ENCODE measurements at places on chromosomes 1 and 21.

DNA sequence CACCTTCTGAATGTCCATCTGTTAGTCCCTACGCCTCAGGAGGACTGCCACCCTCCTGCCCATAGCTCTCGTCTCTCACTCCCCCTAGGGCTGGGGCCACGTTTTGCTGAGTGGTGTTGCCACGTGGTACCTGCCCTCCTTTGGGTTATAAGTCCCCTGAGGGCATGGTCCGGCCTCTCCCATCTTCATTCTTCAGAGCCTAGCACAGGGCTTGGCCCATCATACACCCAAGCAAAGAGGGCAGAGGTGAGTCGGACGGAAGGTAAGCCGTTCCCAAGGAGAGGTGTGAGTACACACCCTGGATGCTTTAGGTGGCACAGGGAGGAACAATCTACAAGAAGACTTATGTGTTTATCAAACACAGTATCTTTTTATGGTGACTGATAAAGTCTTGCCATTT is 10.9 kb downstream of the PADI2 start:
- no peak for DNase-seq

DNA sequence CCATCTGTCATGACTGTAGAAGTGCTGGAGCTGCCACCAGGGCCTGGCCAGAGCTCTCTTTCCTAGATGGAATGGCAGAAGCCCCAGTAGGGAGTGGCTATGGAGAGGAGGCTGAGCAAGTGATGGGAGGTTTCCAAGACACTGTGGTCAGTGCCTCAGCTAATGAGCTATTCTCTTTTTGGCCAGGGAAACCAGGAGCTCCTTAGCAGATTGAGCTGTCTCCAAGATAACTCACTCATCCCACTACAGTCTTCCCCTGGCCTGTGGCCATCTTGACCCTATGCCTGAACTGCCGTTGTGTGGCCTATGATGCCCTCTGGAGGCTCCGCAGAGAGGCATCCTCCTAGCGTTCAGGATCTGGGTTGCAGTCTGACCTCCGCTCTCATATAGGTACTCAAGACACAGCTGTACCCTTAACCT is 60.5 kb downstream of the ERI3 start:
- no peak for DNase-seq

DNA sequence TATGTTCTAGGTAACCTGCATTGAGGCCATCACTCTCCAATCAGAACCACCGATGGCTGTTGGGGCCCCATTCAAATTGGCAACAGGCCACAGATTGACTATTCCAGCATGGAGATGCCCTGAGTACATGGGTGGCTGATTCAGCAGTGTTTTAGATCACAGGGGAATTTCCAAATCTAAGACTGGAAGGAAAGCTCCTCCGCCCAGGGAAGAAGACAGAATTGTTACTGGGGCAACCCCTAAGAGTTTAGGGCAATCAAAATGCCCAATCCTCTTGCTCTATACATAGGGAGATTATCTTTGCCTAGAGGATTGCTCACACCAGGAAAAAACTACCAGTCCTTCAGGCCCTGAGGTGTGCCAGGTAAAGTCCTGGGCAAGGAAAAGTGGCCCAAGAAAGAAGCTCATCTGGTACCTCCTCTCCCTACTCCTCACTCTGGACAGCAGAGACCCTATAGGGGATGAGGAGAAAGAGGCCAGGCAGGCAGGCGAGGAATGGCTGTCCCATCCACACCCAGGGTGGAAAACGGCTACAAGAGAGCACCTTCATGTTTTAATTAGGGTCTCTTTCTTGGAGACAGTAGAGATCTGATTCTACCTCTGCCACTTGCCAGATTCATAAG is 5.8 kb downstream of the S100A8 start:
- DNase-seq = no peak

GRCh38 chr1:185096531-185096930 is 51.2 kb downstream of the RNF2 start:
- peak; percentile 13 for DNase-seq

DNA sequence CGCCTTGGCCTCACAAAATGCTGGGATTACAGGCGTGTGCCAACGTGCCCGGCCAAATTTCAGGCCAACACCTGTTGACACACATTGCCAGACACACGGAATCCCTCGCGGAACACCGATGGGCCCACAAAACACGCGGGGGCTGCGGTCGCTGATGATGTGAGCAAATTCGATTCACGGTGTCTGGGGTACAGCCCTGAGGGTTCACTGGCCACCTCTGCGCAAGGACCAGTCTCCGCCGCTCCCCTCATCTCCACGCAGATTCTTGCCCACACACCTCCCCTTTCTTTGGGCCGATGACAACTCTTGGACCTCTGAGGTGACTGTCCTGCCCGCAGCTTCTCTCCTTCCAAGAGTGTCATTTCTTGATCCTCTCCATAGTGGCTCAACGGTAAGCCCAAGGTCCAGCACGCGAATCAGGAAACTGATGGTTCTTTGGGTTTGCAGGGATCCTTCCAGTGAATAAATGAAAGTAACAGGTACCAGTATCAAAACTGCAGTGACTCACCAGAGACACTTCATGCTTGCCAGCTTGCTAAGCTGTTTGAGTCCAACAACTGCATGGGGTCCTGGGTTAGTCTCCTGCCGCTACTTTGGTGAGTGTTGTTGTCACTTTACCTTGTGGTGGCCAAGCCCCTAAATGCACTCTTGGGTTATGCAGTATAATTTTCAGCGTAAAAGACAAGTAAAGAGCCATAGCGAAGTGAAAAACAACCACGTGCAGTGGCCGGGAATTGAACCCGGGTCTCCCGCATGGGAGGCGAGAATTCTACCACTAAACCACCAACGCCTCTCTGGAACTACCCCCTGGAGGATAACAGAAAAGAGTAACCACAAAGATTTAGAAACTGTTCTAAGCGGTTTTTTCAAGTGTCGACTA is 11.0 kb upstream of the RNU1-3 start:
- peak; percentile 55 for DNase-seq

DNA sequence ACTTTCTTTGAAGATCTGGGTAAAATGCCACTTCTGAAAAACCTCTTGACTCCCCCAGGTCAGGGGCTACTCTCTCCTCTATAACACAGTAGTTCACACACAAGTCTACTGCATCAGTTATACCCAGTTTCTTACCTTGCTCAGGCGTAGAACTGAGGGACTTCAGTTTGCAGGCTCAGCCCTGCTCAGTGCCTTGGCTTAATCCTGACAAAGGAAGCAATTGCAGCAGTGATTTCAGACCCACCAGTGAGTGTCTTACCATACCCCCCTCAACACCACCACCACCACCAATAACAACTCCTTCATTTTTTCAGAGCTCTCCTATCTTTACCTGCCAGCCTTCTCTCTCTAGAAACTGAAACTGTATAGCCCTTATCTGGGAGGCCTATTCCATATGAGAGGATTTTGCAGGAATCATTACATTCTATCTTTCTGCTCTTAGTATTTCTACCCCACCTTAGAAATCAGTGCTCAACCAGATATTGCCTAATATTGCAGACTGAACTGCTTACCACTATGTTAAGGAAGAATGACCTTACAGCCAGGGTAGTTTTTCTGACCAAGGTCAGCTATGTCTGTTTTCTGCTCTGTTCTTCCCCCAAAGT is 105.5 kb upstream of the S1PR1 start:
- no peak for DNase-seq

GRCh38 chr1:152811050-152811449 is 721 bp upstream of the LCE1B start:
- no peak for DNase-seq

DNA sequence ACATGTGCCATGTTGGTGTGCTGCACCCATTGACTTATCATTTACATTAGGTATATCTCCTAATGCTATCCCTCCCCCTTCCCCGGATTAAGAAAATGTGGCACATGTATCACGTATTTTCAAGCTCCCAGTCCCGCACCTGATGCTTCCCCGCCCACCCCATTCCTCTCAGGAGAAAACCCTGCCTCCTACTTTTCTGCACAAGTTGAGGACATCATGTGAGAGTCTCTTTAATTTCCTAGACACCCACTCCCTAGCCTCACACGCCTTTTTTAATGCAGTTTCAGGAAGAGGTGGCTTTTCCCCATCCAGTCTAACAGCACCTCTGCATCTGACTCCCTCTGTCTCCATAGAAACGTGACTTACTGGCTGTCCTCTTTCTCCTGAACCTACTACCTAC is 58.2 kb upstream of the GOLT1A start:
- no peak for DNase-seq

GRCh38 chr21:43603233-43603626 is 56.1 kb downstream of the HSF2BP start:
- no peak for DNase-seq

DNA sequence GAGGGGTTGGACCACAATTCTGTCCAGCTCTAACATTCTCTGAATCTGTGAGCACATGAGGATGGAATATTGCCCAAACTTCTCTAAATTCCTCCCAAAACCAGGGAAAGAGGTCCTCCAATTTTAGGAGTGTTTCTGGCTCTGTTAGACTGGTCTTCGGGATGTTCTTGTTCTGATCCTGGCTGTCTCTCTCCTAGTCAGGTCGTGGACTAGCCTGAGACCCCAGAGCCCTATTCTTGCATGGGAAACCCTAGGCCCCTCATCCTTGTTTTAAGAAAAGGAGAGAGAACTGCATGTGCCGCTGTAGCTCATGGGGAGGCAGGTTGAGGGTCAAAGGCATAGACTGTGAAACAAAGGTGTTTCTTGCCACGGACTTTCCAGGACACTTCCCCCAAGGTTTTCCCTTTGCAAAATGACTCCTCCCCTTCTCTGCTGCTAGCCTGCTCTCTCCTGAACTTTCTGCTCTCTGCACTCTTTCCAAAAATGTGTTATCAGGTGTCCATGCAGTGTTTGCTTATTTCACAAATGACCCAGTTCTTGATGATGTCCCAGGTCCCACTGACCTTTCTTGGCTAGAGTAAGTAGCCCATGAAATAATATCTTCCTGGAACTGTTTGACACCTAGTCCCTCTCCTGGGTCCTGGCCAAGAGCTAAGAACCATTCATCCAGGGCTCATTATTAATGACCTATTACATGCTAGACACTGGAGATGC is 29.3 kb upstream of the RD3 start:
- DNase-seq = no peak

DNA sequence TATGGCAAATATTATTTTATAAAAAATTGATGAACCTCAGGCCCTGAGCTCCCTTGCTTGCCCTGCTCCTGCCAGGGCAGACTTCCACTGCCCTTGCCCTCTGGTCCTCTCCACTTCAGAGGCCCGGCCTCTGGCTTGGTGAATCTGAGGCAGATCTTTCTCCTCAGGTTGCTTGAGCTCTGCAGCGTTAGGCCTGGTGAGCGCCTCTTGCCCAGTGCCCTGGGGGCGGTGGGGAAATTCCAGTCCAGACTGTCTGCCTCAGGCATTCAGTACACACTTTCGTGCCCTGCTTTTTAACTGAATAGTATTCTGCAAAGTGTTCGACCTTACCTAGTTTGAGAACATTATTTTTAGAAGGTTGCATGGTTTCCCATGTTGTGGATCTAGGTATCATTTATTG is 98.2 kb downstream of the PCBP3 start:
- no peak for DNase-seq

GRCh38 chr1:174219606-174220370 is 60.5 kb downstream of the RABGAP1L start:
- DNase-seq = no peak

- peak; percentile 57 for DNase-seq
Observed at GRCh38 chr21:41933313-41934079, 20.3 kb downstream of the C2CD2 start.

DNA sequence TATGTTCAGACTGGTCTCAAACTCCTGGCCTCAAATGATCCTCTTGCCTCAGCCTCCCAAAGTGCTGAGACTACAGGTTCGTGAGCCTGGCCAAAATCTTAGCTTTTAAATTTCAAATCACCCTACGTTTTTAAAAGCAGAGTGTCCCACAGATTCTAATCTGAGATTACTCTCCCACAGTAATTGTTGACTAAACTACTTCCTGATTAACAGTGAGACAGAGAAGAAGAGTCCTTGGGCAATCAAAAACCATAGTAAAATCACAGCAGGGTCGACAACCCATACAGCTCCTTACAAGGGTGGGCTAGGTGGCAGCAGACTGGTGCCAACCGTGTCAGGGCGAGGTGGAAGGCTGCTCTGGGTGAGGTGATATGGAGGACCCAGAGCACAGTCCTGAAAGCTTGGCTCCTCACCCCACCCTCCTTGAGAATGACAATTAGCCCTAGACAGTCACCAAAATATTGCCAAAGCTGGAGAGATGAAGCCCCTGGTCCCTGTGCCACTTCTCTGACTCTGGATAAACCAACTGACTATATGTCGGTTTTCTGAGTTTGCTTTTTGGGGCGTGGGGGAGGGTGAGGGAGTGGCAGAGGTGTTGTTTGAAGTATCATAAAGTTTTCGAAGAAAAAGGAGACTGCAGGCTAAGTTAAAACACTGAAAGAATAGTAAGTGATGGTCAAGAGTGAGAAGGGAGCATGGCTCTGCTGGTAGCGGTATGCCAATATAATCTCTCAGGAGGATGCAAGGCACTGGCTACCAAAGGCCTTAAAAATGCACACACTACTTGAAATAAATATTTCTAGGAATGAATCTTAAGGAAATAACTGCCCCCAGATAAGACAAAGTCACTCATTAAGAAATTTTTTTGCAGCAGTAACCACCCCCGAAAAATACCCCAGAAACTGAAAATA is 86.8 kb downstream of the SLC45A1 start:
- DNase-seq = no peak

- DNase-seq = peak; percentile 11
Observed at GRCh38 chr21:21373969-21374368, 375.8 kb downstream of the NCAM2 start.

DNA sequence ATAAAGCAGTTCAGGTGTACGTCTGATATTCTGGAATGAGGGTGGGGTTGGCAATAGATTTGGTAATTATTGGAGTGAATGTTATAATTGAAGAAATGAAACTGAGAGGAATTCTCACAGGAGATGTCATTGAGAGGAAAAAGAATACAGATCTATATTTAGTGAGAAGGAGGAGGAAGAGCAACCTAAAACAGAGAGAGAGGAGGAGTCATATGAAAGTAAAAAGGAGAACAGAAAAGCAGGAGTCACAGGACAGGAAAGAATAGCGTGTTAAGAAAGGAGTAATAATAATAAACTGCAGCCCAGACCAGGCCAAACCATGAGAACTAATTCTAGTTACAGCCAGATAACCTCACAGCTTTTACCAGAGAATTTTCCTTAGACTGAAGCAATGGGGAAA is 62.7 kb upstream of the MROH9 start:
- DNase-seq = no peak

DNA sequence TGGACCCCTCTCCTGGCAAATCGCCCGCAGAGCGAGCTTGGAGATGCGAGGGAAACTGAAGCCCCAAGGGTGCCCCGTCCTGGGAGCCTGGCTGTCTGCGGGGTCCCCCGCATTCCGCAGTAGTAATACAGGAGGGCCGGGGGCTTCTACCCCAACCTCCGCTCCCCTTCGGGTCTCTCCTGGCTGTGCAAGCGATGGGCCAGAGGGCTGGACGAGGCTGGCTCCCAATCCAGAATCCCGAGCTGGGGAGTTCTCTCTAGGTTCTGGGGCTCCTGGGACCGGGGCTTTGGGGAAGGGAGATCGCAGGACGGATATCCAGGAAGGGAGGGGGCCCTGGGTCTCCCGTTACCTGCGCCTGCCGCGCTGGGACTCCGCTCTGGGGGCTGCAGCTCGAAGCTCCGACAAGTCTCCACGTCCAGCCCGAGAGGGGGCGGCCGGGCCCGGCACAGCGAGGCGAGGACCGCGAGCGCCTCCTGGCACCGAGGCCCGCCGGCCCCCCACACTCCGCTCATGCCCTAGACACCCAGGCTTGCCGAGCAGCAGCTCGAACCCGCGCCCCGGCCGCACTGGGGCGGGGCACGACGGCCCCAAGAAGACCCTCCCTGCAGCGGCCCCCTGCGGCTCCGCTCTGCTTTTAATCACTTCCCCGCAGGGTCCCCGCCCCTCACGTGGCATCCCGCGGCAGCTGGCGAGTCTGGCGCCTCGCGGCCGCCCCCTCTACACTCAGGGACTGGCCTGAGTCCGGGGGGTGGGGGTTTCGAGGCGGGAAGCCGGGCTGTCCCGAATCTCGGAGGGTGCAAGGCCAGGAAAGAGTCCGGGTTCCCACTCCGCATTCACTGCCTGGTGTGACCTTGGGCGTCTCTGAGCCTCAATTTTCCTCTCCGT is at the start of gene SYT6:
Gene SYT6 (minus strand): TSS at position 609 of the 885 bp plus-strand sequence. CDS start 97 bp downstream, at position 512.
- no peak for DNase-seq

All from foreskin melanocyte (primary cell).